T-helper 17 cell (primary cell): ENCODE measurements at places on chromosomes 13 and 19. TPM values are rescaled to one million over a fixed set of nuclear protein-coding genes. Genes with fewer than 3 reads are reported as not detected.

DNA sequence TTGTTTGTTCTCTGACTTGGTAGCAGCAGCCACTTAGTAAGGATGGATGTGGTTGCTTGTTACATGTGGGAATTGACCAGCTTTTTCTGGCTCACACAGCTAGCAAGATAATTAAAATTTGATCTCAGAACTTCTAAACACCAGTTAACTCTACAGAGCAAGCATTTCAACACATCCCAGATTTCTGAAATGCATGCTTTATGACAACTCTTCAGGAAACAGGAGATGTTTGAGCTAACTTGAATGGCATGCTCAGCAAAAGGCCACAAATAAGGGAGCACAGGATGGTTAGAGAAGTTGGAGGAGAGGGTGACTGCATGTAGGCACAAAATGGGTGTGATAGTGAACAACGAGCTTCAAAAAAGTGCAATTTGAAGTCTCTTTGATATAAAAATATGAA is 167.1 kb upstream of the SPRY2 start:
- H3K36me3 ChIP-seq, result no peaks in the 10 kb centered on the region
- no peaks in the 10 kb centered on the region for H3K4me1 ChIP-seq
- DNase-seq, result no peak
- no peak overlapping the region for H3K4me3 ChIP-seq
- no peaks in the 10 kb centered on the region for H3K27me3 ChIP-seq
- no peak overlapping the region for H3K27ac ChIP-seq

DNA sequence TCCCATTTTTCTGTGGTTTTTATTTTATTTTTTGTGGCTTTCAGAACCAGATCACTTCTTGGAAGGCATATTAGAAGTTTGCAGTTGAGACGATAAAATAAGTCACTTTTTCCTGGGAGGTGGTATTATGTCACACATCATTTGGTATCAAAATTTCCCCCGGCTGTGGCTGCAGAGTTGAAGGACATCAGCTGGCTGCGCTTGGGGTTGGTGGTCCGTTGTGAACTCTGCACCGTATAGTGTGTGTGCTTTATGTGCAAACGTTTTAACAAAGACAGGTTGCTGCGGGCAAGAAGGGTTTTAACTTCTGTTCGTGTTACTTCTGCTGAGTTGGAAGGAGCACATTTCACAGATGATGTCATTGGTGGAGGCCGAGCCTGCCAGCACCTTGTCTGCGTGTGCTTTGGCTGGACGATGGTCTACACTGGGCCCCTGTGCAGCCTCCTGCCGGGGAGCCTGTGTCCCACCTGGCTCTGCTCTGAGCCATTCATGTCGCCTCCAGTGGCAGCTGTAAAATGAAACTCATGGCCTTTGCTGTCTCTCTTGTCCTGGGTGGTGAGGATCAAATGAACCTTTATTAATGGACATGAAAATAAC is 9.6 kb downstream of the ATP11A start:
- no peaks in the 10 kb centered on the region for H3K27me3 ChIP-seq
- H3K4me3 ChIP-seq, result no peak overlapping the region
- H3K36me3 ChIP-seq, result peaks cover 2% of the 10 kb centered on the region
- peaks cover 22% of the 10 kb centered on the region for H3K4me1 ChIP-seq
- DNase-seq, result no peak
- H3K27ac ChIP-seq, result no peak overlapping the region

DNA sequence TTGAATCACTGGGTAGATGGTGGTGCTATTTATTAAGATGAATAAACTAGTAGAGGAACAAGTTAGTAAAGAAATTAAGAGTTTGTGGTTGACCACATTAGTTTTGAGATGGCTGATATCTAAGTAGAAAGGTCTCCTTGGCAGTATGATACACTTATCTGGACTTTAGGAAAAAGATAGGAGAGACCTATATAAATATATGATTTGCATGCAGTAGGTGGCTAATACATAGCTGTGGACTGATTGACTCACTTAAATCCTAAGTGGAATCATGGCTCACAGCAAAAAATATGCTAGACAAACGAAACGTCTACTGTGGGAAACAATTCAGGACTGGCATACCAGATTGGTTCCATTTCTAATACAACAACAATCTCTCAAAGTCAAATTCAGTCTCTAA is 92.0 kb downstream of the CAB39L start:
- peaks cover 10% of the 10 kb centered on the region for H3K4me1 ChIP-seq
- H3K27me3 ChIP-seq, result no peaks in the 10 kb centered on the region
- H3K4me3 ChIP-seq, result no peak overlapping the region
- H3K27ac ChIP-seq, result no peak overlapping the region

GRCh38 chr13:110894086-110894485 is 20.8 kb downstream of the ANKRD10 start:
- no peak for DNase-seq
- H3K27me3 ChIP-seq, result no peaks in the 10 kb centered on the region
- H3K4me1 ChIP-seq, result peaks cover 12% of the 10 kb centered on the region
- H3K36me3 ChIP-seq, result peaks cover 6% of the 10 kb centered on the region

DNA sequence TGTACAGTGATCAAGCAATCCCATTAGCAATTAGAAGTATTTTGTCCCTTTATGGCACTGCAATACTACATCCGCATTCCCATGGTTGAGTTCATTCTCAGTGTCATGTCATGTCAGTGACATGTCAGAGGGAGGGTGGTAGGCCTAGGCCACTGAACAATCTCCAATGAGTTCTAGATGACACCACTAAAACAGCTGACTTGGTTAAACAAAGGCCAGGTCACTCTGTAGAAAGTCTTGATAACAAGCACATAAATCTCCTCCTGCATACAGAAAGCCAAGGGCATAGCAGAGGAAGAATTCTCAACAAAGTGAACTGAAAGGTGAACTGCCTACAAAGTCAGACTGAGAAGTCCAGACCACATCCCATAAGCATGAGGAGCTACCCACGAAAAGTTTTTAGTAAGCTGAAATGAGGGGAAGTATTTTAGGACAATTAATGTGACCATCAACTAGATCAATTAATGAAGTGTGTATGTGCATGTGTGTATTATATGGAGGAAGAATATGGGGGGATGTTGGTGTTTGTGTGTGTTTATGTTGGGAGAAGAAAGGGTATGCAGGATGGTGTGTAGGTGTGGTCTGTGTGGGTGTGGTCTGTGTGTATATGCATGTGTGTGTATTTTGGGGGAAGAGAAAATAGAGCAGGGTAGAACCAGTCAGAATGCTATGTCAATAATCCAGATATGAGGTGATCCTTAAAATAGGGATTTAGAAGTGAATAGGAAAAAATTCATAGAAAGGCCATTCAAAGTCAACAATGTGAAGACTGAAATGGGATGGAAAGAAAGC is 67.7 kb downstream of the TBC1D4 start:
- H3K36me3 ChIP-seq, result peaks cover 2% of the 10 kb centered on the region
- H3K27me3 ChIP-seq, result peaks cover 13% of the 10 kb centered on the region
- no peak for DNase-seq
- H3K4me3 ChIP-seq, result no peak overlapping the region
- H3K27ac ChIP-seq, result no peak overlapping the region
- H3K4me1 ChIP-seq, result peaks cover 3% of the 10 kb centered on the region

- no peak overlapping the region for H3K27ac ChIP-seq
- H3K4me1 ChIP-seq, result peaks cover 2% of the 10 kb centered on the region
- peaks cover 87% of the 10 kb centered on the region for H3K27me3 ChIP-seq
- no peak overlapping the region for H3K4me3 ChIP-seq
- H3K36me3 ChIP-seq, result no peaks in the 10 kb centered on the region
- no peak for DNase-seq
Observed at GRCh38 chr13:106525865-106526264, 9.6 kb downstream of the EFNB2 start.

DNA sequence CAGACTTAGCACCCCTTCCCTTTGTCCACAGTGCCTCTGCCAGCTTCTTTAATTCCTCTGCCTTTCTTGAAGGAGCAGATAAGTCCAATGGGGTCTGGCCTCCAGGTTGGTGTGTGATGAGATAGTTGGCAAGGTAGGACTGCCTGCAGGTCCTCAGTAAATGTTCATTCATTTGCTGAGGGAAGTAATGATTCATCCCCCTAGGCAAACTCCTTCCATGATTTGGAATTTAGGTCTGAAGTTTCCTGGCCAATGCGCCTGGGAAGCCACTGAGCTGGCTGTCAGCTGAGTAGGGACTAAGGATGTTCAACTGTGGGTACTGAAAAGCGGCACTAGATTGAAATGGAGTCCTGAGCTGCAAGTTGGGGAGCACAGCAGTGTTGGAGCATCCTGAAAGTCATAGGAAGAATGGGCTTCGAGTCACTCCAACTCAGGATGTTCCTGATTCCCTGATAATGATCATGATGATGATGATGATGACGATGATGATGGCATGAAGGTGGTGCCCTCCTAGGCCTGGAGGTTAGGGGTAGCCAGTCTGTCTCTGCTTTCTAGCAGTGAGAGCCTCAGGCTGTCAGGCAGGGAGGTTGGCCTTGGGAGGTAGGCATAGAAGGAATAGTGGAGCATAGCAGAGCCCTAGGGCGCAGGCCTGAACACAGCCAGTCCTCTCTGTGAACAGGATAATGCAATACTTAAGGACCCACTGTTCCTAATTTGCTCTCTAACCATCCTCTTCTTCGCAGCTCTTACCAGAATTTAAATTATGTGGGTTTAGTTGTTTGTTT is 44.7 kb downstream of the COL4A2 start:
- no peak overlapping the region for H3K4me3 ChIP-seq
- no peak overlapping the region for H3K27ac ChIP-seq
- no peak for DNase-seq
- H3K4me1 ChIP-seq, result no peaks in the 10 kb centered on the region
- H3K27me3 ChIP-seq, result peaks cover 33% of the 10 kb centered on the region

DNA sequence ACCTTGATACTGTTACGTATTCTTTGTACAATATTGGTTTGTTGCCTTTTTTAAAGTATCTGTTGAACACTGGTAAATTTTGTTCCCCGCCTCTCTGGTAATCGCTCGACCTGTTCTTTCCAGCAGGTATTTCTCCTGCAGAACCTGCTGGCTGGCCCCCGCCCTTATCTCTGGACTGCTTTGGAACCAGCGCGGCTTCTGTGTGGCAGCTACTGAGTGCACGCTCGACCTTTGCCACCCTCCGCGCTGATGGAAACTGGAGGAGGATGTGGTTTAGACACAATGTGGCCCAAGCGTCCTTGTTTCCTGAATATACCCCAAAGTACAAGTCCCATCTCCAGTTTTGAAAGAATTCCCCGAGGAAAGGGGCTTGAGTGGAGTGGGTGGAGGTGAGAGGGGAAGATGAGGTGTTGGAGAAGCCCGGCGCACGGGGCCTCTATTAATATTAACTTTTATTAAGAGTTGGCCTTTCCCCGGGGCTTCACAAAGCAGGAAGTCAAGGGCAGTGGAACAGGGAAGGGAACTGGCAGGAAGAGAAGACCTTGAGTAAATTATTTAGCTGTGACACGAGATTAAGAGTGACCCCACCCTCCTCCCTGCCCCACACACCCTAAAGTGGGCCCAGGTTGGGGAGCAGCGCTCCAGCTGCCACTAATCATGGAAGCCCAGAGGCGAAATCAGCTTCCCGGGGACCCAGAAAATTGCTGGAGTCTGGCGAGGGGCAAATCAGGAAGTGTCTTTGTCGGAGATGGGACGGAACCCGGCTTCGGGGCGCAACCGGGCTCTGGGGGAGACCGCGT is 16.0 kb downstream of the CDX2 start:
- H3K27ac ChIP-seq, result no peak overlapping the region
- H3K4me3 ChIP-seq, result peak overlapping the region; percentile 83
- peaks cover 3% of the 10 kb centered on the region for H3K36me3 ChIP-seq
- H3K4me1 ChIP-seq, result peaks cover 10% of the 10 kb centered on the region
- peaks cover 53% of the 10 kb centered on the region for H3K27me3 ChIP-seq

GRCh38 chr13:85993567-85993966 is 194.3 kb upstream of the SLITRK6 start:
- DNase-seq, result no peak
- no peaks in the 10 kb centered on the region for H3K4me1 ChIP-seq
- H3K27me3 ChIP-seq, result no peaks in the 10 kb centered on the region
- no peak overlapping the region for H3K27ac ChIP-seq
- H3K36me3 ChIP-seq, result no peaks in the 10 kb centered on the region

GRCh38 chr19:42528354-42529247 is at the start of gene CEACAM1:
Gene CEACAM1, minus strand, starts transcription at chr19:42528481. Its CDS starts 107 bp downstream, at chr19:42528374.
- H3K4me1 ChIP-seq, result peaks cover 41% of the 10 kb centered on the region
- no peaks in the 10 kb centered on the region for H3K27me3 ChIP-seq
- H3K36me3 ChIP-seq, result peaks cover 5% of the 10 kb centered on the region
- peak; percentile 19 for DNase-seq
- peak within 1 kb of the TSS; percentile 97 for H3K27ac ChIP-seq

- peak; percentile 56 for DNase-seq
- peak overlapping the region; percentile 82 for H3K4me3 ChIP-seq
- H3K4me1 ChIP-seq, result peaks cover 20% of the 10 kb centered on the region
- H3K36me3 ChIP-seq, result peaks cover 4% of the 10 kb centered on the region
Observed at GRCh38 chr19:48419158-48419920, 25.9 kb downstream of the GRIN2D start.

GRCh38 chr13:42574435-42575311 is 721 bp downstream of the TNFSF11 start:
- H3K4me3 ChIP-seq, result peak overlapping the region; percentile 92
- no peak for DNase-seq
- H3K36me3 ChIP-seq, result peaks cover 3% of the 10 kb centered on the region
- no peak overlapping the region for H3K27ac ChIP-seq

GRCh38 chr13:77907666-77908341 is 10.8 kb downstream of the EDNRB start:
- H3K27ac ChIP-seq, result no peak overlapping the region
- no peak for DNase-seq
- no peaks in the 10 kb centered on the region for H3K4me1 ChIP-seq
- no peak overlapping the region for H3K4me3 ChIP-seq
- H3K36me3 ChIP-seq, result no peaks in the 10 kb centered on the region
- no peaks in the 10 kb centered on the region for H3K27me3 ChIP-seq

DNA sequence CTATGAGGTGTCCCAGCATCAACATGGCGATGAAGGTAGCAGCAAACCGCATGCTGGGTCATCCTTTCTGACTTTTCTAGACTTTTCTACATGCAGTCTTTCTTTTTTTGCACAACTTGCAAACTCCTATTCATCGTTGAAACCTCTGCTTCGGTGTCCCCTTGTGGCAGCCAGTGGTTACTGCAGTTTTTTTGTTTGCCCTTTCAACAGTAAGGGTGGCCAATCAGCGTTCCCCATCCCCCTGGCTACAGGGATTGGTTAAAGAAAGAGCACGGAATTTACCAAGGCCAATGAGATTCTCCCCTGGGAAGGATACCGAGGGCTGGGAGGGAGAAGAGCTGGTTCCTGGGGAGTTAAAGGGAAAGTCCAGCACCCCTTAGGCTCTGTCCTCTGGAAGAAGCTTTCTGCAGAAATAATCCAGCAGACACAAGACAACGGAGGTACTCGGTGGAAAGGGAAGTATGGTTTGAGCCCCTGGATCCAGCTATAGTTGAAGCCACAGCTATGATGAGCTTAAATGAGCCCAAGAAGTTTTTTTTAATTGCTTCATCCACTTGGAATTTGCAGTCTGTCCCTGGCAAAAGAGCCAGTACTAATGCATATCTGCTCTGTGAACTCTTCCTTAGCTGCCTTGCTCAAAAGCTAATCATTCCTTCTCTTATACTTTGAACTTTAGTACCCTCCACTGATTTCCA is 5.6 kb upstream of the LSM4 start:
- peak overlapping the region; percentile 70 for H3K4me3 ChIP-seq
- peak; percentile 78 for DNase-seq
- no peaks in the 10 kb centered on the region for H3K27me3 ChIP-seq
- no peaks in the 10 kb centered on the region for H3K36me3 ChIP-seq
- peaks cover 7% of the 10 kb centered on the region for H3K4me1 ChIP-seq

Gene CGB3
- total RNA-seq, result not detected

Gene TM9SF2
- total RNA-seq, result 50.7 TPM

Gene NPAS1
- 0.76 TPM for total RNA-seq
